ENCODE measurements at places on chromosomes 1 and 21.

- DNase-seq = no peak
Measured at GRCh38 chr1:235939480-235939775, 72.7 kb upstream of the LYST start.

GRCh38 chr1:23989263-23989662, 9.1 kb upstream of the SRSF10 start:
- no peak for DNase-seq

DNA sequence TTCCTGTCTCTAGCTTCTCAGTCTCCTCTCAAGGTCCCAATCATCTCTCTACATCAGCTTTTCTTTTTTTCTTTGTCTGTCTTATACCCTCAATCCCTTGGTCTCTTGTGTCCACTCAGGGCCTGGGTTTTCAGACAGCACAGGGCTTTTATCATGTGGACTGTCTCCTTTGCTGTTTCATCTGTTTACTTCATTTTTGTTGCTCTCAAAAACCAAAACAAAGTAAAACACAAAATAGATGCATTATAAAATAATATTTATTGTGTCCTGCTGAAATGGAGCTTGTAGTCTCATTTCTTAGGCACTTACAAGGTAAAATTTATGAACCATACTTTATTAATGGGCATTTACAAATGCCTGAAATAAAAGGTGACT, 17.8 kb upstream of the SLAMF6 start:
- no peak for DNase-seq

DNA sequence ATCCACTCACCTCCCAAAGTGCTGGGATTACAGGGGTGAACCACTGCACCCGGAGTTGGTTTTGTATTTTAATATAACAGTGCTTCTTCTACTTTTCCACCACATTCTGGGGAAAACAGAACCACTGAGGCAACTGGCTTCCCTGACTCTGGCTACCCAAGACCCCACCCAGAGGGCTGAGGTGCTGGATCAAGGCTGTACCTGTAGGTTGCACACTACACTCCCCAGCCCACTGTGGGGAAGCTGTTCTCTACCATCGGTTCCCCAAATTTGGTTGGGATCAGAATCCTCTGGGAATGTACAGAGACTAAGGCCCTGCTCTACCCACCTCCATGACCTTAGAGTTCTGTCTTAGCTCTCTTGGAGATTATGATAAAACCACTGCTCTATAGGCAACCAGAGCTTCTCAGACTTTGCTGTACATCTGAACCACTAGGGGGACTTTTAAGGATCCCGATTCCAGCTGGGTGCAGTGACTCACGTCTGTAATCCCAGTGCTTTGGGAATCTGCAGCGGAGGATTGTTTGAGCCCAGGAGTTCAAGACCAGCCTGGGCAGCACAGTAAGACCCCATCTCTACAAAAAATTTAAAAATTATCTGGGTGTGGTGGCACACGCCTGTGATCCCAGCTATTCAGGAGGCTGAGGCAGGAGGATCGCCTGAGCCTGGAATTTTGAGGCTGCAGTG, 51.6 kb downstream of the GNG4 start:
- peak; percentile 67 for DNase-seq

GRCh38 chr1:203676455-203676854, 49.8 kb downstream of the ATP2B4 start:
- DNase-seq = no peak

DNA sequence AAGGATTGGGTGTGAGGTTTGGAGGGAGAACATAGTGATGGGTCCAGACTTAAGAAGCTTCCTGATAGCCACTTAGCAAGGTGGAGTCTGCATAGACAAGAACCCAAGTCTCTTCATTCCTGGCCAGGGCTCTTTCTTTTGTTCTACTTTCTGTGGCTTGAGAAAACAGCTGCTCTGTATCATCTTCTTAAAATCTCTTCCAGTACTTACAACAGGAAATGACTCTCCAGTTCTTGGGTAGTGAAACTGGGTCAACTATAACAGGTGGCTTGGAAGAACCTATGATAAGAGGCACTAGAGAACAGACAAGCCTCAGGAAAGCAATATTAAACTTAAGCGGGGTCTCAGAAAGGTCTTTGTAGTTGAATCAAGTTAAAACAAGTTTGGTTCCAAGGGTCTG, 148.1 kb upstream of the USP24 start:
- no peak for DNase-seq
